ENCODE measurements at places on chromosomes 12 and 14.

DNA sequence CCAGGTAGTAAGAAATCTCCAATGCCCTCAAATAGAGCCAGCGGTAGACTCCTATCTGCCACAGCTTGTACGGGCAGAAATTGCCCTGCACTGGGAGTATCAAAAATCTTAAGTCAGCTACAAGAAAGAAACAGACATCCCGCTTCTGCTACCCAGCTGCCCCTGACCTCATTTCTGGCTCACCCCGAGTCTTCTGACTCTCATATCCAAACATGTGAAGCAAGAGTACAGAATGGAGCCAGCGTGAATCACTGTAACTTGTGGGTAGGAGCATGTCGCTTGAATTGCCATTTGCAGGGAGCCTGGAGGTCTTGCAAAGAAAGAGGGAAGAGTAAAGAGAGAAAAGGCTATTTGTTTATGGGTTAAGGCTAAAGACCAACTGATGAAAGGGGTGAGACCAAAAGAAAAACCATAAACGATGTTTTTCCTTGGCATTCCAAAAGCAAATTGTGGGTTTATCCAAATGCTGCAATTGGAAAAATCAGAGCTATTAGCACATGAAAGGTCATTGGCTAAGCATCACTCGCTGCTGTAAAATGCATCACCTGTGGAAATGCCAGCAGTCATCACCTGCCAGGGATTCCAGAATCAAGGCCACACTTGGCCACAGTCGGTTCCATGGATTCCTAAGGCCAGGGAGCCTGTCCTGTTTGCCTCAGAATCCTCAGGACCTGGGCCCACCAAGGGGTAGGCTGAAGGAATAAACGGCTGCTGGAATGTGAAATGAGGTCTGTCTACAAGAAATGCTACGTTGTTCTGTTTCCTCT lies 86.6 kb downstream of the FOXN3 start:
- DNase-seq: peak; percentile 58

GRCh38 chr12:131044136-131044535 lies 90.4 kb downstream of the ADGRD1 start:
- DNase-seq: no peak

DNA sequence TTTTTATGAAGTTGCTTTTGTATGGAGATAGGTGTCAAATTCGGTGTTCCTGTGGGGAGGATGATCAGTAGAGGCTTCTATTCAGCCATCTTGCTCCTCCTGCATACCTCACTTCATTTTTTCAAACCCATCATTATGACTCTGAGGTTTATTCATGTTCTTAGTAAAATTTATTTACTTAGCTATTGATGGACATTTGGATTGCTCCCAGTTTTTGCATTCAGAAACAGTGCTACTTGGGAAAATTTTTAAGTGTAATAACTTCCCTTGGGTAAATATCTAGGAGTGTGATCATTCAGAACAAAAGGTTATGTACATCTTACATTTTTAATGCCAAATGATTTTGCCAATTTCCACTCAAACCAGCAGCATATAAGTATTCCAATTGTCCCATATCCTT lies 208.3 kb downstream of the SYNE2 start:
- no peak for DNase-seq

GRCh38 chr12:19397534-19397933 lies 41.8 kb upstream of the AEBP2 start:
- no peak for DNase-seq

GRCh38 chr14:51540364-51540763 lies 111.3 kb upstream of the FRMD6 start:
- DNase-seq: no peak

DNA sequence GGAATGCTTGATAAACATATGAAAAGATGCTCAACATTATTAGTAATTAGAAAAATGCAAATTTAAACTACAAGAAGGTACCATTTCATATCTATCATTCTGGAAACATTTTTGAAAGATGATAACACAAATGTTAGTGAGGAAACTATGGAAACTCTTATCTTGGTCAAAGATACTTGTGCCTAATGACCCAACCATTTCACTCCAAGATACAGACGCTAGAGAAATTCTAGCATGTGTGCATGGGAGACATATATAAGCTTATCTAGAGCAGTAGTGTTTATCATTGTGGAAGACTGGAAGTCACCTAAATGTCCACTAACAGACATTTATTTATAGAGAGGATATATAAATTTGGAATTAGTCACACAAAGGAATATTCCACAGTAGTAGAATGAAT lies 143.1 kb upstream of the HMGA2 start:
- no peak for DNase-seq

GRCh38 chr12:81209012-81209411 lies 131.1 kb downstream of the ACSS3 start:
- no peak for DNase-seq

DNA sequence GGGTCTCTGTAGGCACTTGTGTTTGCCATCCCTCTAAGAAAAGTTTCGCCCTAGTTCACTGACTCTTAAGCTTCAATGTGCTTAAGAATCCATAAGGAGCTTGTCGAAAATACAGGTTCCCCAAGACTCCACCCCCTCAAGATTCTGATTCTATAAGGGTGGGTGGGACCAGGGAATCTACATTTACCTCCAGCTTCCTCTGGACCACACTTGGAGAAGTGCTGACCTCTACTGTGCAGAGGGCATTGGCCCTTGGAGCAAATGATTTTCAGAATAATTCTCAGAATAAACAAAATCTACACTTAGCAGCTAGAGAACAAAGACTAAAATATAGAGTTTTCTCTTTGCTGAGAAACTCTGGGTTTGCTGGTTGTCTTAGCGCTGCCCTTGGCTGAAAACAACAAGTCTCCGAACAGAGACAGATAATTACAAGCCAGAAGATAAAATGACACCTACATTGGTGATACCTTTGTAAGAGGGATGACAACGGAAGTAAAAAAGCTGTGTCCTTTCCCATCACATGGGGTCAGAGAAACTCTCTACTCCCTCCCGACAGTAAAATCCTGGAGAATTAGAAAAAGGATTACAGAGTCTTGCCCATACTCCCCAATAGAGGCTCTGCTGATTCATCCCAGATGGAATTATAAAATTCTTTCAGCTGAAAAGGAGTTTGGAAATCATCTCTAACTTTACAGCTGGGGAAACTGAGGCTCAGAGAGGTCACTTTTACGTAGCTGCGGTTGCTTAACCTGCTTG lies 4.8 kb downstream of the TGFB3 start:
- no peak for DNase-seq

DNA sequence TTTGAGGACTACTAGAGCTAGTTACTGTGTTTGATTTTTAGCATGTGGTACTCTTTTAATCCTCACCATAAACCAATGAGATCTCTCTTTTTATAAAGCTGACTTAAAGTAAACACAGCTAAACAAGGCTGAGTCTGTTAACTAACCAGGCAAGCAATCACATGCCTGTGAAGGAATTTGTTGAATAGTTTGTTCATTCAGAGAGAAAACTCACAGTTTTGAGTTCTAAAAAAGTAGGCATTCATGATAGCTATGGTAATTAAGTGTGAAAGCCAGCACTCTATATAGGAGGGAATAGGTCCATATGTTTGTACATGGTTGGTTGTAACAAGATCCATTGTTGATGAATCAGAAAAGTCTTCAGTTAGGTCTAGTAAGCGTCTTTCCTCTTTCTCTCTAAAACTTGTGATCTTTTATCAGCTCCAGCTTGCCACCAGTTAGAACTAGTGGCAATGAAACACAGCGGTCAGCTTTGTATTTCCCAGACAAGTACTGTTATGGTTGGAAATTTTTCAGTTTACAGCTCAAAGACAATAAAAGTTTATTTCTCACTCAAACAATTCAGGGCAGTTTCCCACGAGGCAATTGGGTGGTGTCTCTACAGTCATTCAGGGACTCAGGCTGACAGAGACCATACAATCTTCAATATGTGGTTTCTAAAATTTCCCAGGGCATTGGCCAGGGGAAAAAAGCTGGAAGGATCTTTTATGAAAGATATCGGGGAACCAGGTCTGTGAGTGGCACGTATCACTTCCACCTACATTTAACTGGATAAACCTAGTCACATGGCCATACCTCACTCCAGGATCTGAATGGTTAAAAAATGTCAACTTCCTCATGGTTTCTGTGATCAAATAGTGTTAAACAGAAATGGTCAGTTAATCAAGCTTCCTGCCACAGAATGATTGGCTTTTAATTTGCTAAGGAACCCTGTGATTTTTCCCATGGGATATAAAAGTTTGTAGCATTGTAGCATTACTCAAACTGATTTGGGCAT lies 203.1 kb downstream of the KIF21A start:
- no peak for DNase-seq

DNA sequence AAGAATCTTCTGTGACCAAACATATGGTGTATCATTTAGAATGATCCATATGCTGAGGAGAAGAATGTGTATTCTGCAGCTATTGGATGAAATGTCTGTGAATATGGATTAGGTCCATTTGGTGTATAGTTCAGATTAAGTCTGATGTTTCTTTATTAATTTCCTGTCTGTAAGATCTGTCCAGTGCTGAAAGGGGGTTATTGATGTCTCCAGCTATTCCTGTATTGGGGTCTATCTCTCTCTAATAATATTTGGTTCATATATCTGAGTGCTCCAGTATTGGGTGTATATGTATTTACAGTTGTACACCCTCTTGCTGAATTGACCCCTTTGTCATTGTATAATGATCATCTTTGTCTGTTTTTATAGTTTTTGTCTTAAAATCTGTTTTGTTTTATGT lies 33.5 kb downstream of the SLC38A2 start:
- DNase-seq: no peak

DNA sequence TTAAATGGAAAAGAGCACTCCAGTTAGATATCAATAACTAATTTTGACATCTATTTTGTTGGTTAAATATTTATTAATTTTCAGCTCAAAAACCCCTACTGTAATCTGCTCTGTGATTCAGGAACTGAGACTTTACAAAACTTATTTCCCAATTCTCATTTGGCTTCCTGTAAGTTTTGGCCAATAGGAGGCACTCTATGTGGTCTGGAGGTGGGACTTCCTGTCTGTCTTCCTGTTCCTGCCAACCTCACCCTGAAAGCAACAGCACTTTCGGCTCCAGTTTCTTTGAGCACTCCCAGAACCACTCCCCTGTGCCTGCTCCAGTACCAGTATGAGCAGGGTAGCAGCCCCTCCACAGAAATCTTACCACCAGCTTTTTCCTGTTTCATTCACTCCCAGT lies 1027.0 kb downstream of the VRK1 start:
- DNase-seq: no peak

DNA sequence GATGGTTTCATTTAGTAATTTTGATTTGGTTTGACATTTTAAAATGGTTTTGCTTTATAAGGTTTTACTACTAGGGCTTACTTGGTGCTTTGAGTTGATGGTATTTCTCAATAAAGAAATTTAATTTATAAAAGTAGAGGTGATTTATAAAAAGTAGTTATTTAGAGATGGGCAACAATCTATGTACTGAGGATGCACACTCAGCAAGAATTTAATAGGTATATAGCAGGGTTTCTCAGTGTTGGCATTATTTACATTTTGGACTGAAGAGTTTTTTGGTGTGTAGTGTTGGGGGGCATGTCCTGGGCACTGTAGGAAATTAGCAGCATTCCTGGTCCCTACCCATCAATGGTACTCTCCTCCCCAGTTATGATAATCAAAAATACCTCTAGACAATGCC lies 47.7 kb downstream of the PPHLN1 start:
- no peak for DNase-seq

DNA sequence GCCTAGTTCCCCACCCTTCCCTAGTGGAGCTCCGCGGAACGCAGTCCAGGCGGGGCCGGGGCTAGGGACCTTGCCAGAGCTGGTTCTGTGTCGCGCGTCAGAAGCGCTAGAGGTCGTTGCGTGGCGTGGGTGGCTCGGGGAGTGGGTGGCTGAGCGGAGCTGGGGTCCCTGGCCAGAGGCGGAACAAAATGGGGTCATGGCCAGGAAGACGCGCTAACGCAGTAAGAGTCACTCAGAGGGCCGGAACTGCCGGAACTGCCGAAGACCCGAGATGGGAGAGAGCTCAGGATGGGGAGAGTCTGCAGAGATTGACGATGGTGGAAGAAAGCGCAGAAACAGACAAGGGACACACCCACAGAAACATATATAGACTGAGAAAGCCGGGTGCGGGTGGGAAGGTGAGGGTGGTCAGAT lies 4.8 kb downstream of the DGKA start:
- DNase-seq: peak; percentile 51

- peak; percentile 47 for DNase-seq
These were observed 95.5 kb upstream of the ETV6 start for GRCh38 chr12:11553871-11554533.

DNA sequence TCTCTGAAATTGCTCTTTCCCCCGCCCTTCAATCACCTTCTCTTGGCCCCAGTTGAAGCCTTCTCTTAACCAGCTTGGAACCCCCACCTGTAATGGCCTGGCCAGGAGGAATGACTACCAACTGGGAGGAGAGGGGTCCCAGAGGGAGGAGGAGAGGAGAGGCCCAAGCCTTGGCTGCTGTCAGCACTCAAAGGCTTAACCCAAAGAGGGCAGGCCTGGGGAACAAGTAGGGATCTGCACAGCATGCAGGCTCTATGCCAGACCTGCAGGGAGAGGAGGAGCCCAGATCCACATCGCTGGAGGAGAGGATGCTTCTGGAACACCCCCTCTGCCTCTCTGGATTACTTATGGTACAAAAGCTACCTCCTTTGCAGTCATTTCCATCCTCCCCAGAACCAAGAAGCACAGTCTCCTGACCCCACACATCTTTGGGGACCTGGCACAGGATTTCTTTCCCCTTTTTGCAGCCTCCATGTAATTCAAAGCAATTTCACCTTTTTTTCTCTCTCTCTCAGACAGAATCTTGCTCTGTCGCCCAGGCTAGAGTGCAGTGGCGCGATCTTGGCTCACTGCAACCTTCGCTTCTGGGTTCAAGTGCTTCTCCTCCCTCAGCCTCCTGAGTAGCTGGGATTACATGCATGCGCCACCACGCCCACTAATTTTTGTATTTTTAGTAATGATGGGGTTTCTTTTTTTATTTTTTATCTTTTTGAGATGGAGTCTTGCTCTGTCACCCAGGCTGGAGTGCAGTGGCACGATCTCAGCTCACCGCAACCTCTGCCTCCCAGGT lies 6.2 kb downstream of the RARG start:
- DNase-seq: peak; percentile 52

GRCh38 chr14:106872611-106873446 lies 1346.4 kb downstream of the TMEM121 start:
- DNase-seq: no peak

GRCh38 chr12:121579981-121580868 lies 598 bp downstream of the KDM2B start:
- peak; percentile 87 for DNase-seq

- DNase-seq: no peak
These were observed 90.0 kb downstream of the CAPZA3 start for GRCh38 chr12:18827913-18828312.

GRCh38 chr12:108717243-108717642 lies 14.1 kb downstream of the CORO1C start:
- no peak for DNase-seq

GRCh38 chr14:90446405-90446804 lies 49.6 kb downstream of the CALM1 start:
- no peak for DNase-seq
